ENCODE measurements at places on chromosomes 2 and 18.

GRCh38 chr18:67451960-67452359 lies 64.6 kb downstream of the DSEL start:
- DNase-seq = no peak

GRCh38 chr2:75592888-75593287 lies 32.1 kb upstream of the EVA1A start:
- DNase-seq = no peak

GRCh38 chr2:9052821-9053533 lies 49.5 kb upstream of the MBOAT2 start:
- no peak for DNase-seq

DNA sequence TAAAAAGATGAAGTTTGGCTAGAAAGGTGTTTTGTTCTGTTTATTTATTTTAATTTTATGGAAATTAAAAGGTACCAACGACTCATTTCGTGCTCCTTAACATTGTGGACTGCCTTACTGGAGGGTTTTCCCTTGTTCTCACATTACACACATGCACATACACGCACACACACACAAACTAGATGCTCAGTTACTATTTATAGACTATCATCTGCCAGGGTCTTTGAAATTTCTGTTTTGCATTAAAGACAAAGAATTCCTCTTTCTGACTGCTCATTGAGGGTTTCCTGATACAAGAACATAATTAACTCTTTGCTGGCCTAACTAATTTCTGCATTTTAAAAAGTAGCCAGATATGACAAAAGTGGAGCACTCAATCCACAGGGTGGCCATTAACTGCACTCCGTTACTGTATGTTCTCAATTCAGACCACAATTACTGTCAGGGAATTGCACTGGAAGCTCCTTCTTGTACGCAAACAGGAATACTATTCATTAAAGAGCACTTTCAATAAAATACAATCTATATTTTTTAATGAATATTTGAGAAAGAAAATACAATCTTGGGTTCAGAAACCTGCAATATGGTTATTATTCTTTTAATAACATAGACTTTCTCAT lies 366.9 kb upstream of the GALNT5 start:
- no peak for DNase-seq

DNA sequence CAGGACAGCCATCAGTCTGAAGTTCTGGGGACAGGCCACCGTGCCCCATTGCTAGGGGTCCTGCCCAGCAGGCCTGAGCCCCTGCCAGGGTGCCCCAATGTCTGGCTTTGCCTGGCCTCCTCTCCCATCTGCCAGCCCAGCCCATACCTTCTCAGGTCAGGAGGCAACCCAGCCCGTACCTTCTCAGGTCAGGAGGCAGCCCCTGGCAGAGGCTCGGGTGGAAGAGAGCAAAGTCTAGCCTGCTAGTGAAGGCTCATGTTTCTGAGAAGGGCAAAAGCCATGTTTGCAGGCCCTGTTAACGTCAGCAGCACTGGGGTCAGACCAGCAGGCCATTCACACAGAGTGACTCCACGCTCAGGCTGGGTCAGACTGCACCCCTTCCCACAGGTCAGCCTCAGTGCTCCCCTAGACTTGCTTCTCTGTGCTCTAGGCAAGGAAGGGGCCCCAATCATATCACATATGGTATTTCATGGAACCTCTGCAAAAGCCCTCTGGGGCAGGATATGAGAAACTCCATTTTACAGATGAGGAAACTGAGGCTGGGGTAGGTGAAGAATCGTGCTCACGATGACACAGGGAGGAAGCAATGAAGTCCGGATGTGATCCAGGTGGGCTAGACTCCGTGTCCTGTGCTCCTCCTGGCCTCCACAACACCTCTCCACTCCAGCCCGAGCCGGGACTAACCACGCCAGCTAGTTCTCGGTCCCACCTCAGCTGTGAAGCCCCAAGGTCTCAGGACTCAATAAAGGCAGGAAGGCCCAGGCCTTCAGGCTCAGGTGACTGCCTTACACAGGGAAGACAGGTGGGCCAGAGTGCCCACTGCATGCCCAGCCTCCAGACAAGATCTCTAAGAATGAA lies 9.5 kb downstream of the SDC1 start:
- no peak for DNase-seq

DNA sequence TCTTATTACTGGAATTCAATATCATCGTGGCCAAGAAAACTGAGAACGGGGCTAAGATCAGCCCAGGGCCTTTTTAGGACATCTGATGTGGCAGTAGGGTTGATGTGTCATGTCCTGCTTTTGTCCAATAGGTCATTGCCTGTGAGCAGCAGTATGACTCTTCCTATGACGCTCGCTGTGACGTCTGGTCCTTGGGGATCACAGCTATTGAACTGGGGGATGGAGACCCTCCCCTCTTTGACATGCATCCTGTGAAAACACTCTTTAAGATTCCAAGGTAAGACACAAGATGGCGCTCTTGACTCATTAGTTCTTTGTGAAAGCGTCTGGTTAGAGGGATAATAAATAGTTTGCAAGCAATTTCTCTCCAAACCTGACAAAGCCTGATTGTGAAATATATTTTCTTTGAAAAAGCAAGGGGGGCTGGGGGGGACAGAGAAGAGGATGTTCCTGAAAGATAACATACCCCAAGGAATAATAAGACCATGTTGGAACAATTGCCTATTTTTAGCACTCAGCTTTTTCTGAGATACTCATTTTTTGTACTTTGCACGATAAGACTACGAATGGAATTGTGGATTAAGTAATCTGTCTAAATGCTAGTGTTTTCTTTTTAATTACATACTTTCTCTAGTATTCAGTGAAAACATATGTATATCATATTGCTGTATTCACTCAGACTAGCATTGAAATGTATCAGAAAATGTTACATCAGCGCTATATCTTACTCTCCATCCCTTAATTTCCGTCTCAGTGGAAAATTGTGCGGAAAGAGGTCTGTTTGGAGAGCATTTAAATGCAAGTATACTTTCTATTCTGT lies 58.1 kb downstream of the MYO3B start:
- DNase-seq = no peak

GRCh38 chr2:26182887-26183630 lies 10.2 kb downstream of the GAREM2 start:
- DNase-seq = no peak

DNA sequence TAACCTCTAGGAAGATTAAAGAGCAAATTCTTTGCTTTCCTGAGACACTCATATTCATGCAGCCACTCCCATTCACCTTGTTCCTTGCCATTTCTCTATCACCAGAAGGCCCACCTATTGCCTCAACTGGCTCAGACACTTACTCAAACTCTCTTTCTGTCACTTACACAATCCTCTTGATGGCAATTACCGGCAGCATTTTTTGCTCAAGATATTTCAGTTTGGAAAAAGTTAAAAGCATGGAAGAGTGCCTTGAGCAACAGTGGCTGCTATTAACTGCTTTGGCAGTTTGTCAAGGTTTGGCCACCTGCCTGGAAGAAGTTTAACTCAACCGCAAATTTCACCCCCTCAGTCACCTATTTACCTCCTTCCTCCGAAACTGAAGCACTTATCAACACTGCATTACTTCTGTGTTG lies 1104.0 kb upstream of the PIK3C3 start:
- no peak for DNase-seq

- no peak for DNase-seq
Measured at GRCh38 chr2:176159663-176160250, 2.6 kb downstream of the HOXD3 start.

- DNase-seq = no peak
Measured at GRCh38 chr2:66702301-66702700, 267.4 kb downstream of the MEIS1 start.

DNA sequence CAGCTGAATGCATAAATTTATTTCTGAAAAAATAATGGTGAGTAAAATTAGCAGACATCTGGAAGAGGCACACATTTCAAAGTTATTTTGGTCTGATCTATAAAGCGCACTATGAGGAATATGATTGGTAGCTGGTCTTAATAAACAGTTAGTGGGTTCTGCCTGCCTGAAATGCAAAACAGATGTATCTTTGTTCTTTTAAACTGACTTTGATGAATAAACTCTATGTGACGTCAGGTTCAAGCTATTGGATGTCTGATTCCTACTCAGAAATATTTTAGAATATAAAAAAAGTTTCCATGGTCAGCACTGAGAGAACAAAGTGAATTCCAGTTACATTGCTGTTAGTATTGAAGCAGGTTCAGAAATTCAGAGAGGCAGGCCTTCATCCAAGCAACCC lies 136.4 kb downstream of the TPGS2 start:
- DNase-seq = no peak

- no peak for DNase-seq
Measured at GRCh38 chr2:57821088-57821487, 225.5 kb upstream of the VRK2 start.

- DNase-seq = no peak
Measured at GRCh38 chr18:52553441-52553840, 213.4 kb downstream of the DCC start.

DNA sequence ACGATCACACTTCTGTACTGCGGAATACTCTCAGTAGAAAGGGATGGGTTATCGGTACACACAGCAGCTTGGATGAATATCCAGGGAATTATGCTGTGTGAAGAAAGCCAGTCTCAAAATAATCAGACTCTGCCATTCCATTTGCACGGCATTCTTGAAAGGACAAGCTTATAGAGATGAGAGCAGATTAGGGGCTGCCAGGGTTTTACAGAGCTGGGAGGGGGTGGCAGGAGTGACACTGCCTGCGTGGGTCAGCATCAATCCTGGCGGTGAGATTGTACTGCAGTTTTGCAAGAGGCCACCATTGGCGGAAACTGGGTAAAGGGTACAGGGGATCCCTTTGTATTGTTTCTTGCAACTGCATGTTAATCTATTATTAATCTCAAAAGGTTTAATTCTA lies 16.6 kb downstream of the KCNG2 start:
- no peak for DNase-seq

DNA sequence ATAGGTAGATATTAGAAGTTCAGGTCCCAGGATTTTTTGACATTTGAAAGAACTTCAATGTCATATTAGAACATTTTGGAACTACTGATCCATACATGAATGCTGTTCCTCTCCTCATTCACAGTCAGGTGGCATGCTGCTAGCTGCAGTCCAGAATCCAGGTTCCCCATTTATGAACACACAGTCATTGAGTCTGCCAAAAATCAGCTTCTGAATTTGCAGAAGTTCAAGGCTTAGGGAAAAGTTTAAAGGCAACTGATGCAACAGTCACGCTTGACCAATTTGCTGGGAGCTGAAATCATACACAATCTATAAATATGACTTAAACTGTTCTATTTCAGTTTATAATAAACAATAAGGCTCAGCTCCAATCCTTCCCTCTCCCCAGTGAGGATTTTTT lies 17.3 kb upstream of the TTR start:
- no peak for DNase-seq

DNA sequence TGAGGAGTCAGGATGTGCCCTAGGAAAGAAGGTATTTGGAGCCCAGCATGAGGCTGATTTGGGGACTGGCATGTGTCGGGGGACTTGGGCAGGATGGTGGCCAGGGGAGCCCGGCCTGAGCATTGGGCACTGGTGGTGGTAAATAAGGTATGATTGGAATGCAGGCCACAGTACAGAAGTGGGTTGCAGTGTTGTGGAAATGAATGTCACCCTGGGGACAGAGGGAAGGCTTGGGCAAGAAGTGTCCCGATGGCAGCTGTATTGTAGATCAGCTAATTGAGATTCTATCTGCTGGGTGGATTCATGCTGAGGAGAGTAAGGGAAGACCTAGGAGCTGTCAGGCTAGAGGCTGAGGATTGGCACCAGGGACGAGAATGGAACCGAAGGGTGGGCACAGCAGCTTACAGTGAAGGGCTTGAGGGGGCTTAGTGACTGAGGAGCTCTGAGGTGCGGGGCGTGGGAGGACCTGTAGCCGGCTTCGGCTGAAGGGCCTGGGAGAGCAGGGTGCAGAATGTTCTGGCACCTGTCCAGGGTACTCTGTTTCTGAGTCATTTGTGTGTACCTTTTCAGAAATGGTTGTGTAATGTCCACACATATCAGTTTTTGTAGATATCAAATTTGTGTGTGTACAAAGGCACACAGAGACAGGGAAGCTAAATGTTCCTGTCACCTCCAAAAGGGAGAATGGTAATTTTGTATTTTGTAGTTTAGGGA lies 170.2 kb downstream of the PRKCE start:
- DNase-seq = peak; percentile 68

DNA sequence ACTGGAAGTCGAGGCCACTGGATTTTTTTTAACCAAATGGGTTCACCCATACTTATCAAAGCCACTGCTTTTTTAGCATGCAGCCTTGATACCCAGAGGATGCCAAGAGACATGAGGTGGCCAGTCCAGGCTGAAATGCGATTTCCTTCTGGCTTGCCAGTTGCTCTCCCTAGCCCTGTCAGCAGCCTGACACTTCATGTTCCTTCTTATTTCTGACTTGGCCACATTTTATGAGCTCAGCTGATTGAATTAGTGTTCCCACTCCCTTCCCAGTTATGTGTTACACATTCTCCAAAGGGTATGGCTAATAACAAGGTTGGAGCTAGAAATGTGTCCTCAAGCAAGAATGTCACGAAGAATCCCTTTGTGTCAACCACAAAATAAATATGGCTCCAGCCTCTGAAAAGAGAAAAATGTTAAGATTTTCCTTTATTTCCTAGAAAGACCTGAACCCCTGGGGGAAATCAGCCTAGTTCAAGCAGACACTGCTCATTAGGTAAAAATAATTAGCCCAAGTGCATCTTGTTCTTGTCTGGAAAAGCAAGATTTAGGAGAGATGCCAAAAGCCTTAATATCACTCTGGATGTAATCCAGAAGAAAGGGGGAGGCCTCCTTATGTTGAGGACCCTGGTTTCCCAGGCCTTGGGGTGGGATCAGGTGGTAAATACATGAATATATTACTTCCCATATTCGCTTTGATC lies 121.7 kb upstream of the TACR1 start:
- DNase-seq = no peak

DNA sequence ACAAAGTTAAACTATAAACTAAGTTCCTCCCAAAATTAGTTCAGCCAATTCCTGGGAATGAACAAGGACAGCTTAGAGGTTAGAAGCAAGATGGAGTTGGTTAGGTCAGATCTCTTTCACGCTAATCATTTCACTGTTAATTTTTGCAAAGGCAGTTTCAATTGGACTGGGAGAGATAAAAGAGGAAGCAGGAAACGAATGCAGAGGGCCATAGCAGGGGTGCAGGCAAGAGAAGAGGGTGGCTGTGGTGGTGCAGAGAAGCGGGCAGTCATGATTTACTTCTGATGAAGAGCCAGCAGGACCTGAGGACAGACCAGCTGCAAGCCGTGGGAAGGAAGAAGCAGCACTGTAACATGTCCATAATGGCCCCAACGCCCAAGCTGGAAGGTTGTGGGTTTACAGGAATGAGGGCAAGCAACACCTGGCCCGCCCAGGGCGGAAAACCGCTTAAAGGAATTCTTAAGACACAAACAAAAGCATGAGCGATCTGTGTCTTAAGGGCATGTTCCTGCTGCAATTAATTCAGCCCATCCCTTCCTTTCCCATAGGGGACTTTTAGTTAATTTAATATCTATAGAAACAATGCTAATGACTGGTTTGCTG lies 4.1 kb upstream of the RMP24 start:
- DNase-seq = no peak

- DNase-seq = no peak
Measured at GRCh38 chr2:98899041-98899702, 36.9 kb downstream of the CRACDL start.

- no peak for DNase-seq
Measured at GRCh38 chr18:6661692-6662415, 67.7 kb upstream of the ARHGAP28 start.

Data from breast epithelium (tissue), 4 donors.